GM12891 (cell line): ENCODE measurements at places on chromosomes 6 and 20.

GRCh38 chr6:47160702-47161101 is 118.6 kb upstream of the ADGRF1 start:
- DNase-seq = no peak

- DNase-seq = no peak
Observed at GRCh38 chr20:41387444-41387851, 20.8 kb upstream of the EMILIN3 start.

- no peak for DNase-seq
Observed at GRCh38 chr6:157861814-157862213, 38.8 kb downstream of the SNX9 start.

GRCh38 chr6:25022140-25022553 is 86.4 kb upstream of the RIPOR2 start:
- no peak for DNase-seq

GRCh38 chr6:157579467-157580031 is 198.6 kb downstream of the ZDHHC14 start:
- DNase-seq = no peak

GRCh38 chr6:141925001-141925400 is 207.7 kb upstream of the GJE1 start:
- DNase-seq = no peak

DNA sequence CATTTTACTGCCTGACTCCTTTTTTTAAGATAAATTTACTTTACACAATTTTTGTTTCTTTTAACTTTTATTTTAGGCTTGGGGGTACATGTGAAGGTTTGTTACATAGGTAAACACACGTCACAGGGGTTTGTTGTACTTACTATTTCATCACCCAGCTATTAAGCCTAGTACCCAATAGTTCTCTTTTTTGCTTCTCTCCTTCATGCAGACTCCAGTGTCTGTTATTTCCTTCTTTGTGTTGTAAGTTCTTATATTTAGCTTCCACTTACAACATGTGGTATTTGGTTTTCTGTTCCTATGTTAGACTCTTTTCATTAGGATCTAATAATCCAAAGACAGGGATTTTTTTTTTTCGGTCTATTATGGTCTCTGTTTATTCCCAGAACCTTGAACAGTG is 83.5 kb upstream of the CCN6 start:
- no peak for DNase-seq

- no peak for DNase-seq
Observed at GRCh38 chr20:46905364-46906125, 10.9 kb downstream of the EYA2 start.

- no peak for DNase-seq
Observed at GRCh38 chr6:74749211-74750147, 456.4 kb downstream of the COL12A1 start.

GRCh38 chr6:125863023-125863422 is 72.3 kb downstream of the NCOA7 start:
- DNase-seq = no peak

DNA sequence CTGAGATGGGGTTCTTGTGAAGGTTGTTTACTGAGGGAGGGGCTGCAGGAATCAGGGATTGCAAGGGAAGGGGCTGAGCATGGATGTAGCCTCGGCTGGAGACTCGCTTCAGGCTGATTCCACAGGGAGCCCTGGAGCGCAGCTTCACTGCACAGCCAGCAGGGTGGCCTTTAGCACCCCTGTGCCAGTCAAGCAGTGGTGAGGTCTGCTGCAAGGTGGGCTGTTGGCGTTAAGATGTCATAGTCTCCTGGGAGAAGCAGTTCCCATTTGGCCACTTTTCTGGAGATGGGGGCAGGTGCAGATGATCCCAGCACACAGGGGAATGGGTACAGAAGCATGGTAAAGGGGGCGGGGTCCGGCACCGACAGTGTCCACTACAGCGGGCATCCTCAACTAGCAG is 126.3 kb downstream of the TOX2 start:
- no peak for DNase-seq

GRCh38 chr20:33694639-33695012 is 8.4 kb upstream of the E2F1 start:
- no peak for DNase-seq

GRCh38 chr6:106165885-106166485 is 79.8 kb downstream of the PRDM1 start:
- no peak for DNase-seq

GRCh38 chr6:47168180-47168579 is 126.0 kb upstream of the ADGRF1 start:
- DNase-seq = no peak

GRCh38 chr6:2157441-2158127 is 87.8 kb downstream of the GMDS start:
- DNase-seq = no peak

DNA sequence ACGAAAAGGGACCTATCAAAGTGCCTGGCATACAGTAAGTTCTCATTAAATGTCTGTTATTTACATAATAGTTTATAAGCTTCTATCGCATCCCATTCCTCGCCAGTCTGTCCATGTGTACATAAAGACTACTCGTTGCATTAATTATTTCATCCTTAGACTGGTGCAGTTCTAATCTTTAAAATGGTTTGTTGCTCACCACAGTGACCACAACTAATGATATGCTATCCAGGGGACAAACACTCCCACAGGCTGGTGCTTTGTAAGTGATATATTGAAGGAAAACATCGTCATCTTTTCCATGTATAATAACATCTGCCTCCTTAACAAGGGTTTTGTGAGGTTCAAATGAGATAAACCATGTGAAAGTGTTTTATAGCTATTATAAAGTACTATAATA is 39.0 kb upstream of the HBS1L start:
- DNase-seq = no peak
